ENCODE measurements at places on chromosomes 2 and 18. TPM values are rescaled to one million over a fixed set of nuclear protein-coding genes. Genes with fewer than 3 reads are reported as not detected.

DNA sequence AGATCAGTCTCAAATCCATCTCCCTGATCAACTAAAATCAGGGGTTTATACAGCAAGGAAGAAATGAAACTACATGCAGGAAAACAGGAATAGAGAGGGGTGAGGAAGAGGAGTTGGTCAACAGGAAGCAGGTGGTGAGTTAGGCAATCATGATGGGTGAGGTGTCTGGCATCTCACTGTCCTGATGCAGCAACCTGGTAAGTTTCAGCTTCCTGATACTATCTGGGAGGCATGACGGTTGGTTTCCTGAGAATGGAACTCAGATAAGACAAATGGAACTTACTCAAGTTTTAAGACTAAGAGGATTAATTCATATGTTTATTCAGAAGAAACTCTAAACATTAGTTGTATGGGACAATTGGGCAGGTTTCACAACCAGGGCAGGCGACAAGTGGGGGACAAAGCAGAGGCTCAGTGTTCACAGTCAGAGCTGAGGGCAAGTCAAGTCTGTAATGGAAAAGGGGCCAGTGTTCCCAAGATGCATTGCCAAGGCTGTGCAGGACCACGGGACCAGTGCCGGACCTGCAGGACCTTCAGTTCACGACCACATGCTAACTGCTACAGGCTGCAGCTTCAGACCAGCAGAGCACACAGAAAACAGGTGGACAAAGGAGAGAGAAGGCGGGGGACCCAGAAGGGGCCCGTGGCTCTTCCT, 17.7 kb upstream of the GALM start:
- no peak for DNase-seq

DNA sequence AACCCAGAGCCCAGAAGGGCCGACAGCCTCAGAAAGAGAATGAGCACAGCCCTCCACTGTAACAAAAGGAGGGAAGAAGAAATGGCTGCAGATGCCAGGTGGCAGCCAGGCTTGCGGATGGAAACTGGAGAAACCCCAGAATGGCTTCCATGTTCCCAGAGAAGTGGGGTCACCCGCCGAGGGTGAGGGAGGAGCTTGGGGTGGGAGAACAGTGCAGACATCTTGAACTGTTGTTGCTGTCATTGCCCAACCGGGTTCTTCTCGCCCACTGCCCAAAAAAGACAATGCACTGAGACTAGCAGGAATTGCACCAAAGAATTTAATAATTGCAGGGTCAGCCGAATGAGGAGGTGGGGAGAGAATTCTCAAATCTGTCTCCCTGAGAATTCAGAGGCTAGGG, 223.2 kb upstream of the RAB6C start:
- DNase-seq: no peak

GRCh38 chr2:1494906-1495305, 81.6 kb downstream of the TPO start:
- DNase-seq: no peak

DNA sequence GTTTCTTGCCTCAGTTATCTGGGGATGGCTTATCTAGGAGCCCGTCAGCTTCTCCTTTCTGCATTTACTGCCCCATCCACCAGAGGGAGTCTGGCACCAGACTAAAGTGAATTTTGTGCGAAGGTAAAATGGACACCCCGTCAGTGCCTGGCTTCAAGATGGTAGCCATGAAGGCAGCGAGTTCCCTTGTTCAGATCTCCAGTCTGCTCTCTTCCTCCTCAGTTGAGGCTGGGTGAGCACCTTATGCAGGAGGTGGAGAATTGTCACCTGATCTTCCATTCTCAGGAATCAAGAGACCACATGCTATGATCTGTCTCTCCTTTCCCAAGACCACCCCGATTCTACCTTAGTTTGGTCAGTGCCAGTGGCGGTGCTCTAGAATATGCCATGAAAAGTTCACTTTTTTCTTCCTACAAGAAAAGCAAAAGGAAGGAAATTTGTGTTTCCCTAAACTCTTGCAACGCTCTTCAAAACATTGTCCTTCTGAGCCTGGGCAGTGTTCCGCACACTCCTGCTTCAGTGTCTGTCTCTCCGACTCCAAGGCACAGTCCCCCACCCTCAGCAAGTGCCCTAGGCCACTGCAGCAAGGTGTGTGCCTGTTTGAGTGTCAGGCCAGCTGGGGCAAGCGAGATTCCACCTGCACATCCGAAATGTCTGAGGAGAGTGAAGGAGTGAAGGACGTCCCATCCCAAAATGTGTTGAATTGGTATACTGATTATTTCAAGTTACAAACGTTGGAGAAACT, 168.6 kb downstream of the SS18 start:
- DNase-seq: peak; percentile 49

GRCh38 chr18:3395466-3395865, 54.5 kb upstream of the TGIF1 start:
- no peak for DNase-seq

LRP1B gene
- 0.45 TPM for total RNA-seq

DNA sequence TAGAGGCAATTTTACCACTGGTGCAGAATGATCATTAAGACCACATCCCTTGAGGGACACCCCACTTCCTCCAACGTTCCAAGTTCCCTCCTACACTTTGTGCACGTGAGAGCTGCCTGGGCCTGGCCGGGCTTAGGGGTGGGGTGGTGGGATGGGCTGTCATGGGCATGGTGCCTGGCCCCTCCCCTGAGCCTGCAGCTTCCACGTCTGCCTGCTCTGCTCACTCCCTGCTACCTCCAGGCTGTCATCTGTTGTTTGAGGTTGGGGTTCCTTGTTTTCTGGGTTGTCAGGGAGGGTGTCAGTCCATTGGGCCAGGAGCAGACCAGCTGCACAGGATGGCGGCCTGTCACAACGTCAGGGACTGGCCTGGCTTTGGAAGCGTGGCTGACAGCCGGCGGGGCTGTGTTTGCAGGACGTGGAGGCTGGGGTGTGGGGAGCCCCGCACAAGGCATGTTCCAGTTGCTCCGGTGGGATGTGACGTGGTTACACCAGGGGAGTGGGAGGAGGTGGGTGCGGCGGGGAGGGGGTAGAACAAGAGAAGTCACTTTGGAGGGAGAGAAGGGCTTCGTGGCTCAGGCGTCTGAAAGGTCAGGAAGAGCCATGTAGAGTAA, 72.3 kb downstream of the RTP5 start:
- peak; percentile 54 for DNase-seq

- DNase-seq: no peak
These were observed 19.3 kb downstream of the MBOAT2 start for GRCh38 chr2:8984157-8984556.

ABCG5 gene
- not detected for total RNA-seq

- DNase-seq: peak; percentile 77
These were observed 14.5 kb downstream of the PDCD1 start for GRCh38 chr2:241844066-241844728.

GPAT2 gene
- 5.0 TPM for total RNA-seq

DNA sequence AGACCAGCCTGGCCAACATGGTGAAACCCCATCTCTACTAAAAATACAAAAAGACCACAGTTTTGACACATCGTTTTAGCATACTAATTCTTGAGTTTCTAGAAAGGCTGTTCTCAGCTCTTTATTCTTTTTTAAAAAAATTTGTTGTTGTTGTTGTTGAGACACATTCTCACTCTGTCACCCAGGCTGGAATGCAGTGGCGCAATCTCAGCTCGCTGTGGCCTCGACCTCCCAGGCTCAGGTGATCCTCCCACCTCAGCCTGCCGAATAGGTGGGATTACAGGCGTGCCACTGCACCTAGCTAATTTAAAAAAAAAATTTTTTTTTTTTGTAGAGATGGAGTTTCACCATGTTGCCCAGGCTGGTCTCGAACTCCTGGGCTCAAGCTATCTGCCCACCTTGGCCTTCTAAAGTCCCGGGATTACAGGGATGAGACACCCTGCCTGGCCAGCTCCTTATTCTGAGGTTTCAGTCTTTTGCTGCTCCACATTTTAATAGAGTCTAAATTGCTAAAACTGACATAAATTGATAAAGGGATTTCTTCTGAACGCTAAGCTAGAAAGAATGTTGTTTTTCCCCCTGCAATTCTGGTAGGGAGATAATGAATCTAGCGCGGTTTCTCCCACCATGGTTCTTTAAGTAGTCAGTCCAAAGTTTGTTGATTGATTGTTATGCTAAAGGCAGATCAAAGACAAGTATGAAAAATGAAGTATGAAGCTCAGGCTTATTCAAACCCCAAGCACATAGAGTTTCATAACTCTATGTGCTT, 32.6 kb upstream of the CABLES1 start:
- DNase-seq: no peak

DNA sequence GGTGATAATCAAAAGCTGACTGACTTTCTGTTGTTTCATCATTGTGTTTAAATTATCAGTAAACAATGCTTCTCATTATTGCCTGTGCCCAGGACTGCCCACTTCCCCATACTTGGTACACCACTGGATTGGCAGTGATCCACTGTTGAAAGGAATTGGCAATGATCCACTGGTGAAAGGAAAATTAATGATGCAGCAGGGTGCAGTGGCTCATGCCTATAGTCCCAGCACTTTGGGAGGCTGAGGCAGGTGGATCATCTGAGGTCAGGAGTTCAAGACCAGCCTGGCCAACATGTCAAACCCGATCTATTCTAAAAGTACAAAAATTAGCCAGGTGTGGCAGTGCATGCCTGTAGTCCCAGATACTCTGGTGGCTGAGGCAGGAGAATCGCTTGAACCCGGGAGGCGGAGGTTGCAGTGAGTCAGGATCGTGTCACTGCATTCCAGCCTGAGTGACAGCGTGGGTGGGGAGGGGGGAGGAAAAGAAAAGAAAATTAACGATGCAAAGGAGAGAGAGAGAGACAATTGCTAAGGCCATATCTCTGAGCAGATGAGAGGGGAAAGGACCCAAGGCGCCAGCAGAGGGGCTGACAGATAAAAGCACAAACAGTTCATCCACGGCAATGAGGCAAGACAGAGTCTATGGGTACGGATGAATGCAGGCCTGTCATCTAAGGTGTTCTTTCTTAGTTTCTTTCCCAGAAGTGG, 10.2 kb upstream of the GTF2A1L start:
- no peak for DNase-seq

GRCh38 chr2:121171625-121172119, 113.3 kb downstream of the TFCP2L1 start:
- DNase-seq: no peak

- DNase-seq: peak; percentile 58
These were observed 4.0 kb upstream of the ZFP36L2 start for GRCh38 chr2:43230351-43230885.

DNA sequence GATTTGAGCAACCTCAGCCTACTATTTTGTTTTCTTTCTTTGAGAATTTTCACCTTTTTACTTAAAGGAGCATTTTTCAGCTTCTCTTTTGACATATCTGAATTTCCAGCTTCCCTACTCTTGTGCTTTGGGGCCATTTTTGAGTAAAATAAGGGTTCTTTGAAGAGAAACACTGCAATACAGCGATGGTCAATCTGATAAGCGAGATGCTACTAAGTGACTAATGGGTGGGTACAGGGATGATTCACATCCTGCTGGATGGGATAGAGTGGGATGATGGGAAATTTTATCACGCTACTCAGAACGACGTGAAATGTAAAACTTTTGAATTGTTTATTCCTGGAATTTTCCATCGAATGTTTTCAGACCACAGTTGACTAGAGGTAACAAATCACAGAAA, 211.5 kb downstream of the TMEM247 start:
- no peak for DNase-seq

CDH2 gene
- 0.58 TPM for total RNA-seq

LYPD1 gene
- 8.4 TPM for total RNA-seq

GRCh38 chr2:83640506-83640905, 818.6 kb downstream of the SUCLG1 start:
- DNase-seq: no peak

GRCh38 chr2:15591373-15591691, 336 bp upstream of the DDX1 start:
- no peak for DNase-seq

DNA sequence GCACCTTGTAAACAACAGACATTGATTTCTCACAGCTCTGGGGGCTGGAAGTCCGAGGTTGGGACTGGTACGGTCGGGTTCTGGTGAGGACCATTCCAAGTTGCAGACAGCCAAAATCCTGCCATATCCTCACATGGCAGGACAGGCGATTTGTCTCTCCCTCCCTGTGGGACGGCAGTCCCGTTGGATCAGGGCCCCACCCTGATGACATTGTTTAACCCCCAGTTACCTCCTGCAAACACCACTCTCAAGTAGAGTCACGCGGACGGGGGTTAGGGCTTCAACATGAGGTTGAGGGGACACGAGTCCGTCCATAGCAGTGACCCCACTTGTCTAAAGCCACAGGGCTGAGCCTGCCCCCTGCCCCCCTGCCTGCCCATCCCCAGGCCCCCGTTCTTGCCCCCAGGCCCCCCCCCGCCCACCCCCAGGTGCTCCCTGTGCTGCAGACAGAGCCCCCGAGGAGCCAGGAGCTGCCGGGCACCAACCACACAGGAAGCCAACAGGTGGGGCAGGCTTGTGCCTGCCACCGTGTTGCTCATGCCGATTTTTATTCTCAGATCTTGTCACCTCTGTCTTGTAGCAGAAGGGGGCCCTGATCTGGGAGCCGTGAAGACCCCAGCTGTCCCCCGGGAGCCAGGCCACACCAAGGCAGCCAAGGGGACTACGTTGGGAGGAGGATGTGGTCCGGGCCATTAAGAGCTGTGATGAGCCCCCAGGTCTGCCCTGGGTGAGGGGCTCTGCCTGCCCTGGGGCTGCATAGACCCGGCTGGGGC, 82.2 kb downstream of the NFATC1 start:
- DNase-seq: no peak

DNA sequence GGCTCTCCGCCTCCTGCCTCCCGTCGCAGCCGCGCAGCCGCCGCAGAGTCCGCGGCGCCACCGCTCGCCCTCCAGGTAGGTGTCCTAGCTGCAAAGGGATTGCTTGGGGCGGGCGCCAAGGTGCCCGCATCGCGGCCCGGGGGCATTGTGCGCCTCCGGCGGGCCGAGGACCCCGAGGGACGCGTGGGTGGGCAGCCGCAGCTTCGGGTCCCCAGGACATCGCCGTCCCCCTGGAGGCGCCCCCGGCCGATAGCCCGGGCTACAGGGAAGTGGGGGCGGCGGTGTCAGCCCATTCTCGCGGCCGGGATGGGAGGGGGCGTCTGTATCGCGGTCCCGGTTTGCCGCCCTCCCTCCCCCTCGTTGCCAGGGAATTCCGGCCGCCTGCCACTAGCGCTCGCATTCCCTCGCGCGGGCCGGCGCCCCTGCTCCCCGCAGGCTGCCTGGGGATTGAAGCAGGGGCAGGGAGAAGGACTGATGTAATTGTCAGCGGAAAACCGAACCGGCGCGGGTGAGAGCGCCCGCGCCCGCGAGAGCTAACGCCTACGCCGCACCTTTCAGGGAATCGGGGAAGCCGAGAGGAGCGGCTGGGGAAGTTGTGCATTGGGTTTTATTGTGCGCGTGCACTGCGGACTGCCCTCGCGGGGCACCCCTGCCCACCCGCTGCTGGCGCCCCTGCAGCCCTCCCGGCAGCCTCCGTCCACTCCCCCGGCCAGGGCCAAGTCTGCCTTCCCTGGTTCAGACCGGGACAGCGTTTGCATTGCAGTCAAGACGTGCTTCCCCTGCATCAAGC, 483 bp downstream of the OSBPL6 start:
- peak; percentile 27 for DNase-seq
